ENCODE measurements at places on chromosomes 2 and 18.

GRCh38 chr2:46803911-46804670, 111.5 kb downstream of the MCFD2 start:
- DNase-seq = peak; percentile 97

DNA sequence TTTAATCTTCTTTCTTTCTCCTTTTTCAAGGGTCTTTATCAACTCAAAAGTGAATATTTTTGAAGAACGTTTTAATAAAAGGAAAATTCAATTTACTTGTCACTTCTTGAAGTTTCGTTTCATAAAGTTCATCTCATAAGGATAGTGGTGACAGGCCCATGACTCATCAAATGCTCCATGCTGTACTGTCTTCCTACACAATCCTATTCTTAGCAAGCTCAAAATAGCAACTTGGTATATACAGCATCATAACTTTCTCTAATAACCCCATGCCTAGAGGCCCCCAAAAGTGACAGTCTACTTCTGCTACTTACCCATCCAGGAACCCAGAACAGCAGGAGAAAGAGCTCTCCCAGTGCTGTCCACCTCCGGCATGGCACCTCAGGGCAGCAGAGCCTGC, 7.7 kb downstream of the FBXO15 start:
- DNase-seq = no peak

DNA sequence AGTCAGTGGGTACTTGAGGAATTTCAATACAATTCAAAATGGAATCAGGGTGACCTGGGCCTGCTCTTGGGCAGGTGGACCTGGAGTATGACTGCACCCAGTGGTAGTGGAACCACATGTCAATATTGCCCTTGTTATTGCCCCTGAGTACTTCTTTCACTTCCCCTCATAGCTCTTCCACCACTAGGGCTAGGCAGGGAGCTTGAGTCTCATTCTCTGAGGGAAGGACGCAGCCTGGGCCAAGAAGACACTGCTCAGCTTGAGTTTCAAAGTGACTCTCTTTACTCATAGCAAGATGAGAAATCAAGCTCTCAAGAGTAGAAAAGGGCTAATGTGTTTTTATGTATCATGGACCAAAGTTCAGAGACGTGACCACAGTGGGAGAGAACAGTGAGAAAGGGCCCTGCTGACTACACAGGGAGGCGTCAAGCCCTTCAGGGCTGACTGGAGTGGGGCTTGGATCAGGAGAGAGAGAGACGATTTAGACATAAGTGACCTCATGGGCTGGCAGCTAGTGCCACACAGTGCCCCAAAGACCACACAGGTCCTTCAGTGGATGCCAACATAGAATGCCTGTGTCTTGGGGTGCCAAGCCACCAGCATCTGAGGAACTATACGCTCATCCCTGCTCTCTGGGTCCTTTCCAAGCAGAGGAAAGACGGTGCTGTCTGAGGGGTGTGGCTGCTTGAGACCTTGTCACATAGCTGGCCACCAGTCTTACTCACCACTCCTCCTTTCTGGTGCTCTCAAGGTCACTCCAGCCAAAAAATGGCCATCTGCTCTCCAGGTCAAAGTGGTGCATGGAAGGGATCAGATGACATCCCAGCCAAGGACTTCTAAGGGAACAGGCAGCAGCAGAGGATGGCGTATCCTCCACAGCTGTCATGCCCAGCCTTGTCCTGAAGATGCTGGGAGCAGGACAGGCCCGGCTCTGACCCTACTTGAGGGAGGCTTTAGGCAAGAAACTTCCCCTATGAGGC, 13.0 kb downstream of the PTMA start:
- DNase-seq = no peak

DNA sequence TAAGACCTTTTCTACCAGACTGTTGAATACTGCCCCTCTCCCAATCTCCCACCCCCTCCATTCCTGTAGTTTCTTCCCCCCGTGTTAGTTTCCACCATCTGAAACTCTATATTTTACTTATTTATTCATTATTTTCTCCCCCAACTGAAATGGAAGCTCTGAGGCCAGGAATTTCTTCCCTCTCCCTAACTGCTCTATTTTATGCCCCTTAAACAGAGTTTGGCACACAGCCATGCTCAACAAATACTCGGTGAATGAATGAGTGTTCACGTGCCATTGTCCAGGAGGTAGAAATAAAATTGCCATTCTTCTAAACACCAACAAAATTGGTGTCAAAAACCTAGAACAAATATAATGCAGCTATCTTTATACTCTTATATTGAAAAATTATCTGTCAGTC, 5.6 kb downstream of the ITGB1BP1 start:
- no peak for DNase-seq

DNA sequence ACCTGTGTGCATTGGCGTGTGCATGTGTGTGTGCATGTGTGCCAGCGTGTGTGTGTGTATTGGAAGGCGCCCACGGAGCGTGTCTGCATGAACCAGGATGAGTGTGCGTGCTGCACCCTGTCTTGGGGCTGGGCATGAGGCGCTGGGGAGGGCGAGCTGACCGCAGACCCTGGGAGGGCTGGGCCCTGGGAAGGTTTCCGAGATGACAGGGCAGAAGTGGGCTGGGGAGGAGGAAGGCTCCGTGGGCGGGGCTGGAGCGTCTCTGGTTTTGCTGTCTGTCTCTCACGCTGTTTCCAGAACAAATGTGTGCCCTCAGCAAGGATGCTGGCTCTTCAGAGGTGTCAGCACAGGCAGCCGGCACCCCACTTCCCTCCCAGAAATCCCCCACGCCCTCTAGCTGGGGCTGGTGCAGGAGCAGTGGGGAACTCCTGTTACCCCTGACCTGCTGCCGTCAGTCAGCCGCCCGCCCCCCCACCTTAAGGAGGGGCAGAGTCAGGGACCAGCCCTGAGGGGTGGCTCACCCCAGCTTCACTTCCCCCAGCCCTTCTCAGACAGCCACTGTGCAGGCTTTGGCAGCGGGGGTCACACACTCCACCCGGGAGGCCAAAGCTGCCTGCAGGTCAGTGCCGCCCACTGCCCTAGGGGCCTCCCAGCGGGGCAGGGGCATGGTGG, at the start of gene GPR35:
Gene GPR35 (plus strand): TSS at position 531 of the 672 bp plus-strand sequence. CDS start 4,473 bp downstream, outside the sequence.
- DNase-seq = no peak
